ENCODE measurements at places on chromosomes 2 and 18. TPM values are rescaled to one million over a fixed set of nuclear protein-coding genes. Genes with fewer than 3 reads are reported as not detected.

DNA sequence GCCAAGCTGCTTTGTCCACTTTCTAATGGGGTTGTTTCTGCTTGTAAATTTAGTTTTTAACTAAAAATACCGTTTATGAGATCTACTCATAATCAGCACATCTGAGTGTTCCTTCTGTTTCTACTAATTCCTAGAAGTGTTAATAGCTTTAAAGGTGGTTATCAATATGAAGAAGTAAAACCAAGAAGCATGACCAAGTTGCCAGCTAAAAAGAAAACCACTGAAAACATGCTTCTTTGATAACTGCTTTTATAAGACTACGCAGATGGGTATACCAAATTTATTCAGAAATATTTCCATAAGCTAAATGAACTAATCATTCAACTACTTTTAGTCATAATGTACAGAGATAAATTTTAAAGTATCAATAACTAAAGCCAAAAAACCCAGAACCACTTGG, 101.8 kb downstream of the C2orf74 start:
- H3K27ac ChIP-seq: no peak overlapping the region
- no peaks in the 10 kb centered on the region for H3K27me3 ChIP-seq
- H3K4me3 ChIP-seq: no peak overlapping the region
- no peaks in the 10 kb centered on the region for H3K4me1 ChIP-seq

DNA sequence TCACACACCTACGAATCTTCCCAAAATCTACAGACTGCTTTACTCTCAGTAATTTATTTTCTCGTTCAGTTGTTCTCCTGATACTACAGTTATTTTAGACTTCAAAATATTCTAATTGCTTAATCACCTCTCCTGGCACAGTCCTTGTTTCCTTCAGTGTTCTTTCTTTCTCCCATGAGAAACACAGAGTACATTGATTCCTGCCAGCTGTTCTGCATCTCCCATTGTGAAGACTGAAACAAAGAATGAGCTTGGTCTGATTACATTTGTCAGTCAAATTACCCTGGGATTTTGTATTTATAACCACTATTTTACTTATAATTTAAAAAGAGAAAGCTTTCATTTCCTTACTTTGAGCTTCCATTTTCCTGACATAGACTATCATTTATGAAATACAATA, 63.9 kb upstream of the TANK start:
- H3K4me1 ChIP-seq: no peaks in the 10 kb centered on the region
- no peaks in the 10 kb centered on the region for H3K27me3 ChIP-seq
- H3K4me3 ChIP-seq: no peak overlapping the region
- no peaks in the 10 kb centered on the region for H3K36me3 ChIP-seq
- H3K27ac ChIP-seq: no peak overlapping the region

The TUBA3E gene
- not detected for polyA plus RNA-seq

The USP34 gene
- 127 TPM for polyA plus RNA-seq

- H3K4me1 ChIP-seq: peaks cover 3% of the 10 kb centered on the region
- H3K27ac ChIP-seq: no peak overlapping the region
- no peak overlapping the region for H3K4me3 ChIP-seq
- H3K27me3 ChIP-seq: no peaks in the 10 kb centered on the region
- DNase-seq: no peak
These were observed 162.9 kb upstream of the AGAP1 start for GRCh38 chr2:235330775-235331451.

DNA sequence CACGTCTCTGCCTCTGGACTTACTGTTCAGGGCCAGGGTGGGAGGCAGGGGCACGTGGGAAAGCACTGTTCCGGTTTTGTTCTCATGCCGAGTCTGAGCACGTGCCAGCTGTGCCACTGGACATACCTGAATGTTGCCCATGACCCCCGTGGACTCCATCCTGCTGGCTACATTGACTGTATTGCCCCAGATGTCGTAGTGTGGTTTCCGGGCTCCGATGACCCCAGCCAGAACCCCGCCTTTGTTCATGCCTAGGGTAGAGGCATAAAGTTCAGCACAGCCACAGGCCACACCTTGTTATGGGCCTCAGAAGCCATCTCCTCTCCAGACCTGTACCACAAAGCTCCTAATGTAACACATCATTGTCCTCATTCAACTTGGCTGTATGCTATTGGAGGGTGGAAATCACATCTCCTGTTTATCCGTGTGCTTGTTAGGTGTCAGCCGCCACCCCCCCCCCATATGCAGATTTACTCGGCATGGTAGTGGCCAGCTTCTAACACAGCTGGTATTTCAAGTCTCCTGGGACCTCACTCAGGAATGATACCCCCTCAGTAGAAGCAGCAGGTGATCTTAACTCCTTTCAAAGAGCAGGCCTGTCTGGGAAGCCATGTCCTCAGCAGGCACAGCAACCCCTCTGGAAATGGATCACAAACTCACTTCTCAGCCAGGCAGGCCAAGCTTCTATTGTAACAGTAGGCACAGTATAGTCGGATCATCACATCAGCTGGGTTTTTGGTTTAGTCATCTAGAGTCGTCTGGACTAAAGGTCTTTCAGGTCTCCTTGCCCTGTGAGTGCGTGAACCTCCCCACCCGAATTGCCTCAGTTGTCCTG, 27.6 kb downstream of the CENPO start:
- DNase-seq: no peak
- H3K27ac ChIP-seq: no peak overlapping the region
- H3K36me3 ChIP-seq: peaks cover 71% of the 10 kb centered on the region

- no peaks in the 10 kb centered on the region for H3K27me3 ChIP-seq
- H3K27ac ChIP-seq: no peak overlapping the region
- peak; percentile 73 for DNase-seq
- no peaks in the 10 kb centered on the region for H3K4me1 ChIP-seq
- H3K36me3 ChIP-seq: no peaks in the 10 kb centered on the region
- H3K4me3 ChIP-seq: no peak overlapping the region
These were observed 127.6 kb upstream of the SPOPL start for GRCh38 chr2:138373993-138374408.

DNA sequence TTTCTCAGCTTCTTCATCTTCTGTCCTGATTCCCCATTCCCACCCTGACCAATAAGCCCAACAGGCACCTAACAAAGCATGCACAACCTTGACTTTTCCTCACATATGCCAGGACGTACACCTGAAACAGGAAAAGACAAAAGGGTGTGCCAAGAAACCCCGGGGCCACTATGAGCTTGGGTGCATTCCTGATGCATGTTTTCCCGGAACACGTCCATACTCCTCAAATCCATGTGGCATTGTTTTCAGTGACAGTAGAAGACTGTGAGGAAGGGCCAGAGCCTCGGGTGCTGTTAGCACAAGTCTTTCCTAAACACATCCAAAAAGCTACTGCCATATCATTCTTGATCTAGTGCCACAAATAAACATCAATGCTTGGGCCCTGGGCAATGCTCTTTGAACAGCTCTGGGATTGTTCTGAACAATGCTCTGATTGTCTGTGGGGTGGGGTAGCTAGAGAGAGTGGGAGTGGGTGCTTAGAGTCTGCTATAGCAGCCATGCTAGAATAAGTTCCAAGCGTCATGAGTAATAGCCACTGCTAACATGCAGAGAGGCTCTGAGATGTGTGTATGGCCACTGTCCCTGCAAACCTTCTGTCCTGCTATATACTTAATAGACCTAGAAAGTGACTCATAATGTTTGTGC, 181.7 kb upstream of the CRIM1 start:
- H3K4me1 ChIP-seq: no peaks in the 10 kb centered on the region
- no peaks in the 10 kb centered on the region for H3K36me3 ChIP-seq
- no peak overlapping the region for H3K27ac ChIP-seq

The ESPNL gene
- polyA plus RNA-seq: 0.43 TPM

The ZNF2 gene
- polyA plus RNA-seq: 7.5 TPM

The ARHGAP15 gene
- 6.3 TPM for polyA plus RNA-seq

DNA sequence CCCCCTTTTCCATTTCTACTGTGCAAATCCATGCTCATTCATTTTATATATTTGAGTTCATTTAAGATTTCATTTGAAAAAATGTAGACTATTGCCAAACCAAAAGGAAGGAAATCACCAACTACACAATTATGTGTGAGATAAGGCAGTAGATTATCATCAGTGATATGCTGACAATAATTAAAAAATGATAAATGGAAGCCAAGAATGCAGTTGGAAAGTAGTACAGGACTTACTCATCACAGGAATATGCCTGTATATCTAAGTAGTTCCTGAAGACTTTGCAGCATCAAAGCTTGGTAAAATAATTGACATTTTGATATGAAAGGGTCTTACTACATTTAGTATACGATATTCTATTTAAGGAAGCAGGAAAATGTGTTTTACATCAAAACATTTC, 166.1 kb upstream of the OTX1 start:
- H3K4me3 ChIP-seq: no peak overlapping the region
- no peaks in the 10 kb centered on the region for H3K36me3 ChIP-seq
- H3K27me3 ChIP-seq: no peaks in the 10 kb centered on the region
- H3K27ac ChIP-seq: no peak overlapping the region
- no peak for DNase-seq

The CFC1 gene
- polyA plus RNA-seq: 18.7 TPM

DNA sequence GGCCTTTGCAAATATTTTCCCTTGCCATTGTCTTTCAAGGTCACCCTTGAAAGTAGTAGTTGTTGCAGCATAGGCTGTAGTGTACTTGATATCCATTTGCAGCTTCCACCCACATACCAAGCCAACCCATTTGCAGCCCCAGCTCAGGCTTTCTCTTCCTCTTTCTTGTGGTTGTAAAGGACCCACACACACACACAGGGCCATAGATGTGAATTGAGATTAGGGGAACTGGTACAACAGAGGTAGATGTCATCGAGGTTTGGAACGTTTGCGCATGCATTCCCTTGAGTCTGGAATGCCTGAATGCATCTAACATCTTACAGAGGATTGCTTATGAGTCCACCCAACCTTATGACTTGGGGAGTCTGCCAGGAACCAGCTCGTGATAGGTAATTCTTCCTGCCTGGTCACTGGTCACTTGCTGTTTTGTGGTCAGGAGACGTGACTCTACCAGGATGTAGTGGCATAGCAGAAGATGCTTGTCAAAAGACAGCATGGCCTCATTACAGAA, 91.9 kb downstream of the MRPS9 start:
- H3K4me3 ChIP-seq: no peak overlapping the region
- no peak overlapping the region for H3K27ac ChIP-seq
- H3K36me3 ChIP-seq: no peaks in the 10 kb centered on the region
- DNase-seq: no peak
- peaks cover 12% of the 10 kb centered on the region for H3K4me1 ChIP-seq

The TSPYL6 gene
- 0.50 TPM for polyA plus RNA-seq

- H3K27me3 ChIP-seq: no peaks in the 10 kb centered on the region
- H3K36me3 ChIP-seq: no peaks in the 10 kb centered on the region
- no peak overlapping the region for H3K27ac ChIP-seq
- H3K4me1 ChIP-seq: no peaks in the 10 kb centered on the region
These were observed 113.2 kb upstream of the CHST9 start for GRCh38 chr18:27298214-27298804.

DNA sequence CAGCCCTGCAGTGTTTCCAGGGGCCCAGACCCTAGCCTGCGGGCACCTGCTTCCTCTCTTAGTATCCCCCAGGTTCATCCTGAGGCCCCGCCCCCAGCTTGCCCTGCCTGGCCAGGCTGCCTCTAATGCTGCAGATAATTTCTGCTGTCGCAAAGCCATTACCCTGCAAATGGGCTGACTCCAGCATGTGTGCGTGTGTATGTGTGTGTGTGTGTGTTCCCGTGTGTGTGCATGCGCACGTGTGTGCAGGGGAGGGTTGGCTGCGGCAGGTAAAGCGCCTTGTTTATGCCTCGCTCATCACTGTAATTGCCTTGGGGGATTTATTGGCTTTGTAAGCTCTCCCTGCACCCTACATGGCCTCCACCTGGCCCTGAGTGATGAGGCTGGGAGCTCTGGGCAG, 7.6 kb upstream of the PRSS56 start:
- H3K27ac ChIP-seq: no peak overlapping the region
- no peaks in the 10 kb centered on the region for H3K36me3 ChIP-seq
- no peak for DNase-seq
- peaks cover 30% of the 10 kb centered on the region for H3K4me1 ChIP-seq

DNA sequence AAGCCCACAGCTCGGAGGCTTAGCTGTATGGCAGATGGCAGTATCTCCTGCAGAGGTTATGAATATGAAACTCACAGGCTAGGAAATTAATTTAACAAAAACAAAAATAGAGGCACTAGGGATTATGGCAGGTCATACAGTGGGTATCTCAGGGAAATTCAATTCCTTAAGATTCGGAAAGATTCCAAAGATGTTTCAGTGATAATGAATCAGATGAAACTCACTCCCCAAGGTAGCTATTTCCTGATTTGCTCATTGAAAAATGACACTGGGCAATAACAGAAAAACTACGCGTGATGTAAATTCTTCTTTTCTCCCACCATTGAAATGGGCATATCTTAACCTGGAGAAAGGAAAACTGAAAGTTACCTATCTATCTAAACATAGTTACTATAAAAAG, 414.1 kb downstream of the STK39 start:
- no peaks in the 10 kb centered on the region for H3K4me1 ChIP-seq
- no peak overlapping the region for H3K4me3 ChIP-seq
- no peaks in the 10 kb centered on the region for H3K36me3 ChIP-seq
- no peak for DNase-seq

DNA sequence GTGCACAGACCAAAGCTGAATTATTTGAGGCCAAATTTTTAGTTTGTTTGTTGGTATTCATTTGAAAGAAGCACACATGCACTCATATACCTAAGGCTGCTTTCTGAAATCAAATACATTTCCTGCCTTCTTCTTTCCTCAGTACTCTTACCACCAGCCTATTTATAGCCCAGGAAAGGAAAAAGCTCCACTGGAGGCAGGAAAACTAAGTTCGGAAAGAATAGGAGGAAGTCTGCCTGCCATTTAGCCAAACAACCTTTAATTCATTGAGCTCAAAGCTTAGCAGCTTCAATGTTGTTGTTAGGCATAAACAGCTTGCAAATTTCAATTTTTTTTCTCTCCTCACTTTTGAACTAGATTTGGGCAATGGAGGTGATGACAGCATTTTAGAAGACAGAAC, 40.4 kb upstream of the RASGRP3 start:
- no peak for DNase-seq
- H3K4me1 ChIP-seq: peaks cover 6% of the 10 kb centered on the region
- no peak overlapping the region for H3K27ac ChIP-seq
- H3K27me3 ChIP-seq: no peaks in the 10 kb centered on the region
- no peaks in the 10 kb centered on the region for H3K36me3 ChIP-seq

The LANCL1 gene
- polyA plus RNA-seq: 60.1 TPM

- H3K27ac ChIP-seq: no peak overlapping the region
- no peak overlapping the region for H3K4me3 ChIP-seq
- no peaks in the 10 kb centered on the region for H3K4me1 ChIP-seq
- DNase-seq: no peak
- no peaks in the 10 kb centered on the region for H3K36me3 ChIP-seq
These were observed 218.4 kb downstream of the PDE1A start for GRCh38 chr2:182208421-182208820.

DNA sequence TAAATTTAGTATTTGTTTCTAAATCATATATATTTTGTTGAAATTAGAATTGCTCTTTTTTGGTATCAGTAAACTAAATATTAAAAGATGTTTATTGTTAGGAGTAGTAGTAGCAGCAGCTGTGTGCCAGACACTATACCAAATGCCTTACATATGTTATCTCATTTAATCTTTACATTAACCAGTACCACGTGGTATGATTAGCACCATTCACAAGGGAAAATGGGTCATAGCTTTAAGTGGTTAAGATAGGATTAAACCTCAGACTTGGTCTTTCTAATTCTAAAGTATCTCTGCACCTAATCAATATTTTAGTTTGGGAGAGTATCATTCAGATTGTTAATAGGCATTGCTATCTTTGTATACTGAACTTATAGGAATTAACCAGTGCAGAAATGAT, 29.0 kb downstream of the PSMD14 start:
- no peaks in the 10 kb centered on the region for H3K27me3 ChIP-seq
- H3K4me3 ChIP-seq: no peak overlapping the region
- H3K4me1 ChIP-seq: no peaks in the 10 kb centered on the region
- DNase-seq: no peak
- no peaks in the 10 kb centered on the region for H3K36me3 ChIP-seq
- no peak overlapping the region for H3K27ac ChIP-seq

Measured in spinal cord (tissue), 10 donors.